ENCODE measurements at places on chromosomes 3 and 15.

DNA sequence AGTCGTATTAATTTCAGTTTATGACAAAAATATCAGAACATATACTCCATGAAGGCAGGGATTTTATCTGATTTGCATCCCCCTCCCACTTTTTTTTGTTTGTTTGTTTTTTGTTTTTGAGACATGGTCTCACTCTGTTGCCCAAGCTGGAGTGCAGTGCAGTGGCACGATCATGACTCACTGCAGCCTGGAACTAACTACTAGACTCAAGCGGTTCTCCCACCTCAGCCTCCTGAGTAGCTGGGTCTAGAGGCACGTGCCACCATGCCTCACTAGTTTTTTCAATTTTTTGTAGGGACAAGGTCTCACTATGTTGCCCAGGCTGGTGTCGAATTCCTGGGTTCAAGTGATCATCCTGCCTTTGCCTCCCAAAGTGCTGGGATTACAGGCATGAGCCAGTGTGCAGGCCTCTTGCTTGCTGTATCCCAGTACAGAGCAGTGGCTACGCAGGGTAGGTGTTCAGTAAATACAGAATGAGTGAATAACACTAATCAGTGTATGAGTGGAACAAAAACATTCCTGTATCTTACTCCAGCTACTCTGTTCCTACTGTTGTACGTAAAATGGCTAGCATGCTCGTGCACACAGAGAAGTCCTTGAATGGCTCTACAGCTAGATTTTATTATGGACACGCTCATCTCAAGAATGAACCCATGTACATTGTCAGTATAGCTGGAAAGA is 272.4 kb downstream of the FOXP1 start:
- no peak for DNase-seq

DNA sequence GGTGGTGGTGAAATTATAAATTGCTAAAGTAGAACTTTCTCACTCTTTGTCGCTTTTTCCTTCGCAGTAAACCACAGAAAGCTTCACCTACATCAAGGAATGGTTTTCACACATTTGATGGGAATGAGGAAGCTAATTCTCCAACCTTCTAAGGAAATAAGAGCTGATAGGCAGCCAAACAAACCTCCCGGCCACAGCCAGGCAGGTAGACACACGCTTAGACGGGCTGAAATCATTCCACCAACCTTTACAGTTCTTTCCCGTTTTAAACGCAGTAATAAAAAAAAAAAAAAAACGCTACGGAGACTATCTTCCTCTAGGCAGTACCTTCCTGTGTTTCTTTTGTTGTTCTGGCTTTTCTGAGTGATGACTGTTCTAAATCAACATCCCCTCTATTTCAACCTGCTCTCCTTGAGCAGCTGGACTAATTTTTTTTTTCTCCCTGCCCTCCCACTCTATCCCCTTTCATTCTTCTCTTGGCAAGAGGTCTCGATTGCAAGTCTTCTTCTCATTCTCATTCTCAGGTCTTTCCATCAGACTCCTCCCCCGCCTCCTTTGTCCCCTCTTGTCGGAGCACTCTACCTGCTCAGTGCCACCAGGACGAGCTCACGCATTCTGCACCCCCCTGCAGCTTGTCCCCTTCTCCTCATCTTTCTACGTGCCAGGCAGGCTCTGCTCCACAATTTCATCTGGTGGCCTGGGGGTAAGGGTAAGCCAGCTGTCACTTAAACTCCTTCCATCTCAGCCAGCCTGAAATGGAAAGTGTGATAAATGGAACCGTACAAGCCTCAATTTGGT is 391.1 kb upstream of the MDFIC2 start:
- no peak for DNase-seq

DNA sequence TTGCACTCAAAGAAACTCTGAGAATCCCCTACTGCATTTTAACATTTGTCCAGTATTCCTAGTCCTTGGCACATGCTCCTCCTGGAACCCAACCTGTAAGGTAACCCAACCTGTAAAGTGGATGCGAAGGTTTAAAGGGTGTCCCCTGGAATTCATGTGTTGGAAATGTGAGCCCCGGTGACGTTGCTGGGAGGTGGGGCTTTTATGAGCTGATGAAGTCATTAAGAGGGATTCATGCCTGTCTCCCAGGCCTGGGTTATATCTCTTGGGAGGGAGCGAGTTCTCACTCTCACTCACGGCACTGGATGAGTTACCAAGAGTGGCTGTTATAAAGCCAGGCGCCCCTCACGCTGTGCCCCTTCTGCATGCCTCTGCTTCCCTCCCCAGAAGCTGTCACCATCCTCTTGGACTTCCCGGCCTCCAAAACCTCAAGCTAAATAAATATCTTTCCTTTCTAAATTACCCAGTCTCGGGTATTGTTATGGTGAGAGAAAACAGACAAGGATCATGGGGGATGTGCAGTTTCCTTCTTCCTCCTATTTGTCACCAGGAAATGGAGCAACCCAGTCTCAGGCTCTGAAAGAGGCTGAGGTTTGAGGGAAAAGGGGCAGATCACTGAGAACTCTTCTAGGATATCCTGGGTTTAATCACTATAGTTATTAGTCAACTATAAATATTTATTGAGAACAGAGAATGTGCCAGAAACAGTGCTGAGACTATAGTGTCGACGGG is 7.6 kb downstream of the XXYLT1 start:
- no peak for DNase-seq

DNA sequence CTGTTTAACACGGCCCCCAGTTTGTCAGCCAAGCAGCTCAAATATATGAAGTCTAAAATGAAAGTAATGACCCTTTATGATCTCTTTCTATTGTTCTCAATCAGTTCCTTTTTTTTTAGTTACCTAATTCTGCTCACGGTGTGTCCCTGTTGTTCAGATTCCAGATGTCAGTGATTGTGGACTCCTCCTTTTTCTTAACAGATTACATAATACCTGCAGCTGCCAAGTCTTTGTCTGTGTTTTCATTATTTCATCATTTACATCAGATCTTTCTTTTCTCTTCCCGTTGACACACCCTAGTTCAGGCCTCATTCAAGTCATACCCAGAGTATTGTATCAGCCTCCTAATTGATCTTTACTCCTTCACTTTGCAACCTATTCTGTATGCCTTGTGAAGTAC is 56.1 kb upstream of the SKIL start:
- DNase-seq: peak; percentile 50

GRCh38 chr3:124217542-124217941 is 225.6 kb upstream of the ROPN1 start:
- DNase-seq: peak; percentile 8
